Activated T-helper 1 cell treated with anti-CD3 and anti-CD28 coated beads, Interleukin-12 subunit alpha, Interleukin-12 subunit beta, Interleukin-2, Interleukin-4 antibody, amounts not matched to agents 30 ng/mL and 10 ng/mL and 1 ng/mL, durations not matched to agents 14 hours and 24 hours and 36 hours (primary cell): ENCODE measurements at places on chromosomes 7 and 10. TPM values are rescaled to one million over a fixed set of nuclear protein-coding genes. Genes with fewer than 3 reads are reported as not detected.

GRCh38 chr7:87512906-87513305 is 37.4 kb upstream of the ABCB4 start:
- no peaks in the 10 kb centered on the region for H3K36me3 ChIP-seq
- no peak overlapping the region for H3K27ac ChIP-seq
- DNase-seq, result no peak
- H3K4me3 ChIP-seq, result no peak overlapping the region
- H3K4me1 ChIP-seq, result peaks cover 18% of the 10 kb centered on the region
- no peaks in the 10 kb centered on the region for H3K27me3 ChIP-seq

The LRRC18 gene
- not detected in 2 replicates for total RNA-seq

DNA sequence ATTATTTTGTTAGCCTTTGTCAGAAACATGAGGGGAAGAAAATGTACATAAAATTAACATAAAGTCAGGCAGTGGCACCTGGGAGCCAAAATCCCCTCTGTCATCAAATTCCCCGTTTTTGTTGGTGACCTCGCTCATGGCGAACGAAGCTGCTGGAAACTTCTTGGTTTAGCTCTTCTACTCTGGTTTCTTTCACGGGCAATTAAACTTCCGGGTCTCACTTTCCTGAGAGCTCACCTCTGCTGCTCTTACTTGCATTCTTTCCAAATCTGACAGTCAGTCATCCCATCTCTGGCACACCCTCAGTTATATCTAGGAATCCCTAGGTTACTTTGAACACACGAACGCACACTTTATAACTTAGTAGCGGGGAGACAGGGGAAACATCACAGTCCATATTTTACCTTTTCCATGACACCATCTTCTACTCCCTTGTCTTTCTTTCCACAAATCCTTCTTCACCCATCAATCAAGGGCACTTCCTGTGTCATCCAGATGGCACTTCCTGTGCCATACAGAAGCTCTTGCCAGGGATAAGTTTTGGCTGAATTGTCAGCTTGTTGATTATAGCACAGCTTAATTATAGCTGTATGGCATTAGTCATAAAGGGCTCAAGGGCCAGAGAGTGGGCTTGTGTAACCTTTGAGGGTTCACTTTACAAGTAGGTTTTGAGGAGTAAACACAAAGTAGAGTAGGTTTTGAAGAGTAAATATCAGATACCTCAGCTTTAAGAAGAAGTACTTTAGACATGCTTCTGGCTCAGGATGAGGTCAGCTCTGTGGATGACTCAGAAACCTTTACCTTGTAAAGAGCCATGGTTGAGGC is 105.1 kb downstream of the GATA3 start:
- no peak overlapping the region for H3K4me3 ChIP-seq
- DNase-seq, result no peak
- H3K27me3 ChIP-seq, result peaks cover 16% of the 10 kb centered on the region
- H3K27ac ChIP-seq, result no peak overlapping the region

The MYL10 gene
- total RNA-seq, result not detected in 2 replicates

- H3K27me3 ChIP-seq, result no peaks in the 10 kb centered on the region
- no peak overlapping the region for H3K27ac ChIP-seq
- H3K4me3 ChIP-seq, result no peak overlapping the region
- H3K4me1 ChIP-seq, result no peaks in the 10 kb centered on the region
- no peaks in the 10 kb centered on the region for H3K36me3 ChIP-seq
Observed at GRCh38 chr7:31497516-31497915, 16.4 kb upstream of the ITPRID1 start.
